AG08396 (cell line): ENCODE measurements at places on chromosomes 4 and X.

DNA sequence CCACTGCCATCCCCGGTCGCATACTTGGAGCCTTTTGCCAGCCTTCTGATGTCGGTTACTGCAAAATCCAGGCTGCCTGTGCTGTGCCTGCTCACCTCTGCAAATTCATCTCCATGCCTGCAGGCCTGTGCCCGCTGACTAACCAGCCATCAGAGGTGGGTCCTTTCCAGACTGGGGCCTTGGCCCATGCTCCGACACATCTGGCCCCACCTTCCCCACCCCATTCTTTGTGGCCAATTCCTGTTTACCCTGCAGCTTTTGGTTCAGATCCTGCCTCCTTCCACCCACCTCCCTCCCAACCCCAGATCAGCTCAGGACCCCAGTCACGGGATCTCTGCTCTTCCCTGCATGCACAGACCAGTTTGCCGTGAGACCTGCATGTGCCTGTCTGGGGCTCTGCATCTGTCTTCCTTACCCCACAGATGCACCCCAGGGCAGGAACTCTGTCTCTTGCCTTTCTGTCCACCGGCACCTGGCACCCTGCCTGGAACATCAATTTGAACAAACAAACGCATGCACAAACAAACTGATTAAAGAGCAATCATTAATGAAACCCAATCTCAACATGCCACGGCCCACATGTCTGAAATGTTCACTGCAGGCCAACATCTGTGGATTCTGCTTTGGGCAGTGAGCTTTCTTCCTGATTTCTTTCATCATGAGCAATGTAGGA, 112.8 kb upstream of the PSAPL1 start:
- no peak for DNase-seq

DNA sequence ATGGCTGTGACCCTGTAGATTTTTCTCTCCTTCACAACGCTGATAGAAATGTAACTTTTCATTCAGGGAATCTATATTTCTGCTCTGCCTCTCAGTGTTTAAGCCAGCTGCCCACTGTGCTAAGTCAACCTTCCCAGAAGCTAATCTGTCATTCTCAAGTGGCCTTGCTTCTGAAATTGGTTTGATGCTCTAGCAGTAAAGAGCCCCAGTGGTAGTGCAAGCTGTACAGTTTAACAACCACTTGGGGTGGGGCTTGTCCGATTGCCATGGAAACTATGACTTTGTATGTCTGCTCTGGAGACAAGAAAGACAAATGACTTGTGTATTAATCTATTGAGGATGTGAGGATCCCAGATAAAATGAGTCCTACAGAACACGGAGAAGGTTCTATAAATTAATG, 620.9 kb upstream of the GALNT7 start:
- no peak for DNase-seq

DNA sequence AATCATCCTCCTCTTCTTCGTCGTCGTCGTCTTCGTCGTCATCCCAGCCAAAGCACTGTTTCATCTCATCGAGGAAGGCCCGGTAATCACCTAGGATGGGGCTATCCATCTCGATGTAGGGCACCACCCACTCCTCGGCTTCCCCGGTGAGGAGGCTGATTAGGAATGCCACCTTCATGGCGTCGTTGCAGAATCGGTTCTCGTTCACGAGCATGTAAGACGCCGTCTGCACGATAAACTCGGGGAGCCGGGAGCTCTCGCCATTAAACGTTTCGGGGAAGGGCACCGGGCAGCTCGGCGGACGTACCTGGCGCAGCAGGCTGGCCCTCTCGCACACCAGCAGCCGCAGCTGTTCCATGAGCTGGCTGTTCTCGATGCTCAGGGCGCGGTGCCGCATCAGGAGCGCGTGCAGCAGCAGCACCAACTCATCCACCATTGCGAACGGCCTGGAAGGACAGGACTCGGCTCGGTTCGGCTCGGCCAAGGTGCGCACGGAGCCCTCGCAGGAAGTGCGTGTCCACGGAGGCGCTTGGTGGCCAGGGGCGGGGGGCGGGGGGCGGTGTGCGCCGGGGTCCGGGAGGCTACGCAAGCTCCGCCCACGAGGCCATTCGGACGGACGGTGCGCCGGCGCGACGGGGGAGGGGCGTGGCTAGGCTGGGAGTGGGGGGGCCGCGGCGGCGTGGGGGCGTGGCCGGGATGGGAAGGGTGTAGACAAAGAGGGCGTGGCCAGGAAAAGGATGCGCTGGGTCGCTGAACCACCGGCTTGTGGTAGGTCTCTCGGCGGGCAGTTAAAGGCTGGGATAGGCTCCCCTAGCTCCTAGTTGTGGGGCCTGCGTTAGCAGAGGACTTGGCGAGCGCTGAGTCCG, at the start of gene LDOC1:
Gene LDOC1, minus strand, starts transcription at position 544 of the 866 bp plus-strand sequence. Its CDS starts 108 bp downstream, at position 436.
- peak; percentile 93 for DNase-seq

DNA sequence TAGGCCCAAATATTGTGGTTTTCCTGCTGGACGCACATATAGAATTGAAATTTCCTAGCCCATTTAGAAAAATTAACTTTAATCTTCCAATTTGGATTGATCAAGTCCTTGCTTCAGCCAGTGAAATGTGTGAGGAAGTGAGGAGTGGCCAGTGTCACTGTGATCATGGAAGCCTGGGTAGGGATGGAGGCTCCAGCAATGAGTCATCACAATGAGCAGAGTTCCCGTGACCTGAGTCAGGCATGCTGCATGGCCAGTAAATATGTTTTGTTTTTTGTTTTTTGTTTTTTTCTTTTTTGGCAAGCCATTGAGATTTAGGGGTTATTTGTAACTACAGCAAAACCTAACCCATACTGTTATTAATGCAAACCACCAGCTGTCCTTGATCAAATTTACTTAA, 52.1 kb downstream of the IDS start:
- peak; percentile 59 for DNase-seq

DNA sequence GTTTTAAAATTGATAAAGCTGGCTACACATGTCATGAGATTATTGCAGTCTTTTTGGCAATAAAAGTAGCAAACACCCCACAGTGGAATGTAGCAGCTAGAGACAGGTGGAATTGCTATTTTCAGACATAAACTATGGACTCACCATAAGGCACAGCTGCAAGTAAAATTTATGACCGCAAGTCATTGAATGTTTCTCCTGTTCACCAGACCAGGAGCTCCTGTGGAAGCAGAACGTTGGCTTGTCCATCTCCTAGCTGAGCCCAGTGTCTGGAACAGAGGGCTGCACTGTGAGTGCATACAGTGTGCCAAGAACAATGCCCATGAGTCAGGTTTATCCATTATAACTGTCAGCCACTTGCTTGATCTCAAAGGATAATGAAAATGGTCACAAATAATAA, 538.2 kb downstream of the INPP4B start:
- DNase-seq: no peak

DNA sequence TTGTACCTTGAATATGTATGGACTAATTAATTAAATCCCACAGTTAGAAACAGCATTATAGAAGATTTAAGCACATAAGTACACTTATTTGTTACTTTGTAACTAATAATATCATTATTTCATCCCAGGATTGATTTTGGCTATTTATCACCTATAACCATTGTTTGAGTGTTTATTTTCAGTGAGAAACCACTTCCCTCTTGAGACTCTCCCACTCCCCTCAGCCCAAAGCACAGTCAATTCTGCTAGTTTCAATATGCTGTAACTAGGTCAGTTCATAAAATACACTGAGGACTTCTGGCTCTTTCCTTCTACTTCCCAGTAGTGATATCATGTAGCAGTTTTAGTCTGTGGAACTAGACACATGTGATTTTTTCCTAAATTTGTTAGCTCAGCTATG, 16.3 kb downstream of the OFD1 start:
- no peak for DNase-seq

DNA sequence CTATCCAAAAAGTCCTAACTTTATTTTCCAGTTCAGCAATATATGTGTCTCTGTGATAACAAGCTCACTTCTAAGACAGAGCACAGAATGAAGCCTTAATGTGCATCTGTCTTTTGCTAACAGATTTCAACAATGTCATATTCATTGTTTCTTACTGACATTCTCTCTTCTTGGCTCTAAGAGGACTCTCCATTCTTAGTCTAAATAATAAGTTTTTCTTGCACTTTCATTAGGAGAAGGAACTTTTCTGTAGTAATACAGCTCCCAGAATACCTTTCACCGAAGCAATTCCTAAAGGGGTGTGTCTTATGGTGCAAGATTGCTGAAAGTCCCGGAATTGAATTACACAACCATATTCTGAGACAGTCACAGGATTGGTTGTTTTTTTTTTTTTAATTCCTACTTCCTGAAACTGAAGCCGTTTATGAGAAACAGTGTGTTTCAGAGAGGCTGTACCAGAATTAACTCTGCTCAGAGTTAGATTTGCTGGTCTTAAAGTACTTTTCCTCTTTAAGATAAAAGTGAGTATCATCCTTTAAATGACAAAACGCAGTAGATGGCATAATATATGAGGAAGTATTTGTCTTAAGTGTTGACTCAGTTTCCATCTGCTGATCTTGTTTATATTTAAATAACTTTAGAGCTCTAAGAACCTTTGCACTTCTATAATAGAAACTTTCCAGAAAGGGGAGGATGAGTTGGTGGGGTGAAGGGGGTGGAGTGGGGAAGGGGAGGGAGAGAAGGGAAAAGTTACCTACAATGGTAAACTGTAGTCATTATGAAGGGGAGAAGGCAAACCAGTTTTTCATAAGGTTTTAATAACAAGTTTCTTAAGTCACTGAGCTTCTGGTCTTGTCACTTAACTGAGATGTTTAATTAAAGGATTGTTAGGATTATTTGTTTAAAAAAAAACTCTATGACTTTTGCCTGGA, at the start of gene ALPK1:
Gene ALPK1, plus strand, starts transcription at position 421 of the 932 bp plus-strand sequence.
- peak; percentile 82 for DNase-seq

- no peak for DNase-seq
Observed at GRCh38 chr4:152488246-152488645, 47.6 kb downstream of the FBXW7 start.

- DNase-seq: no peak
Observed at GRCh38 chr4:5735463-5735862, 24.5 kb downstream of the EVC start.

DNA sequence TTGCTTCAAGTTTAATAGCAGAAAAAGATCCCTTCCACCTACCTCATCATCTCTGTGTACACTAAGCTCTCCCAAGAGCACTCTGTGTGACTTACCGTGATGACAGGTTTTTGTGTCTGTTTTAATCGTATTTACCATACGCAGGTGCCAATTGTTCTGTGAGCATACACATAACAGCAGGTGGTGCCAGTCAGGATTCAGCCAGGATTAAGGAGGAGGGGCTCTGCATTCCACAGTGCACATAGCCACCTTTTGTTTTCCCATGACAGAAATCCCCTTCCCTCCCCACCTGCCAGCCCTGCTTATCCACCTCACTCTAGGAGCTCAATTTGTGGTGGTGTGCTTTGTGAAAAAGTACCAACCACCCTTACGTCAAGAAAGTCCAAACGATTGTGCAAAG, 14.8 kb downstream of the ANK2 start:
- DNase-seq: no peak

DNA sequence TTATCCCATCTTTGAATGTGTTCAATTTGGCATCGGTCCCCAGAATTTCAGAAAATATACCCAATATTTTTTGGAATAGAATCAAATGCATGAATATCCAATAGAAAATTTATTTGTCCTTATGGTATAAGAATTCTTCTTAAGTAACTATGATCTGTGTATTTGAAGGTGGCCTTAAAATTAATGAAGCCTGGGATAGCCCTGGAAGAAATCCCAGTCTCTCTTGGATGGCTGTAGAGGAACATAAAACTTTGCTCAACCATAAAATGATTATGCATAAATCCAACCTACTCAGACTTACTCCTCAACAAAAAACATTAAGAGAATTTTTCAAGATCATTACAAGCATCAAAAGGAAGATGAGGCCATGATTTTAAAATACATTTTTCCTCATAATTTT, 269.4 kb upstream of the SMIM31 start:
- DNase-seq: no peak

- DNase-seq: peak; percentile 41
Observed at GRCh38 chr4:149914119-149915115, 98.8 kb upstream of the IQCM start.

DNA sequence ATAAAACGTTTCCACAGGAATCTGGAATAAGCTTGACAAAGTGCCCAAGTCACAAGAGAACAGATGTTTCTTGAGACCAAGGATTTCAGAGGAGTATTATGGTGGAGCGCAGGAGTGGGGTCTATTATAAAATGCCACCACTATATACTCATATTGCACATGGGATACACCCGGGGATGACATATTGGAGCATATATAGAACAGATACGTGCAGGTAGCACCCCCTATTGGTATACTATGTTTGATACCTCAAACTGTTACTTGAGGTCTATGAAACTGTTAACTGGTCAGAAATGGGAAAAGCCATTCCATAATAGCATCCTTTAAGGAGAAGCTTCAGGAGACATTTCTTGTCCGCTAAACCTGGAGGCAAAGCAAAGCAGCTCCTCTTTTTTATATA, 86.0 kb downstream of the PCYT1B start:
- DNase-seq: no peak

DNA sequence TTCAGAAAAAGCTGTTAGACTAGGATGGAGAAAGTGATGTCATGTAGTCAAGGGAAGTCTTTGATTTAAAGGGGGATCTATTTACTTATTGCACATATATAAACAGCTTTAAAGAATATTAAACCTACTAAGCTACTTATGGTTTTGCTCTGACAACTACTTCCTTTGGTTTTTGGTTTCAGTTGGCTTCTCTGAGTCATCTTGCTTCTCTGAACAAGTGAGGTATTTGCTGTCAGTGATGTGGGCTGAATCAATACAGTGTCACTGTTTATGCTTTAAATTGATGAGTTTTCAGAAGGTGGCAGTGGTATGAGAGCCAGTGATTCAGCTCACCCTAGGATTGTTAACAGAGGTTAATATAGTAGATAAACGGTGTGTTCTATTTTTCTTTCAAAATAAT, 75.1 kb downstream of the CEP44 start:
- DNase-seq: peak; percentile 21

DNA sequence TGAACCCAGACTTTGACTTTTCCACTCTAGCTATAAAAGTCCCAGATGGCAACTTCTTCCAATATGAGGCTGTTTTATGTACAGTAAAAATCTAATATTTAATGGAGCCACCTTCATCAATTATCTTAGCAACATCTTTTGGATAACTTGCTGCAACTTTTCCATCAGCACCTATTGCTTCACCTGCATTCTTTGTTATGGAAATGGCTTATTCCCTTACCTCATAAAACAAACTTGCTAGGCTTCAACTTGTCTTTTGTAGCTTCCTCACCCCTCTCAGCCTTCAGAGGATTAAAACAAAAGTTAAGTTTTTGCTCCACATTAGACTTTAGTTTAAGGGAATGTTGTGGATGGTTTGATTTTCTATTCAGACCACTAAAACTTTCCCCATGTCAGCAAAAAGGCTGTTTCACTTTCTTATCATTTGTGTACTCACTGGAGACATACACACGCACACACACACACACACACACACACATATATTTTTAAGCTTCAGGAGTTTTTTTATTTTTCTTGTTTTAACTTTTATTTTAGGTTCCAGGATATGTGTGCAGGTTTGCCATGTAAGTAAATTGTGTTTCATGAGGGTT, 1296.1 kb upstream of the PABPC4L start:
- no peak for DNase-seq
